ENCODE measurements at places on chromosomes 2 and 18. TPM values are rescaled to one million over a fixed set of nuclear protein-coding genes. Genes with fewer than 3 reads are reported as not detected.

DNA sequence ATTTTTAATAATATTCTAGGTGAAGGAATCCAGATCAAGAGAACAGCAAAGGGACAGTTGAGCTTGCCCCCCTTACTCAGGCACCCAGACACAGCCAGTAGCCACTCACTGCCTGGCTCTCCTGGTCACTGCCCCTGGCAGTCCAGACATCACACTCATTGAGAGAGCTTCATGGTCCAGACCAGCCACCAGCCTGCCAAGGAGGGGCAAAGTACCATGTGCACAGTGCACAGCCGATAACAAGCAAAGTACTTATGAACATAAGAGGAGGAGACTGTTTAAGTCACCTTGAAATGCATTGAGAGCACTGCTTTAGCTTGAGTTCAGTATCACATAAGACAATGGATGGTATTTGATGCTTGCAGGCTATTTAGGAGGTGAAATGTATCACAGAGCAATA, 21.6 kb upstream of the CYRIA start:
- peaks cover 19% of the 10 kb centered on the region for H3K4me1 ChIP-seq
- no peak for DNase-seq
- H3K27me3 ChIP-seq = no peaks in the 10 kb centered on the region
- no peak overlapping the region for H3K27ac ChIP-seq
- H3K36me3 ChIP-seq = no peaks in the 10 kb centered on the region
- no peak overlapping the region for H3K4me3 ChIP-seq

GRCh38 chr2:106358521-106358920, 109.7 kb downstream of the RGPD3 start:
- no peak overlapping the region for H3K4me3 ChIP-seq
- no peaks in the 10 kb centered on the region for H3K36me3 ChIP-seq
- DNase-seq = no peak
- no peak overlapping the region for H3K27ac ChIP-seq

DNA sequence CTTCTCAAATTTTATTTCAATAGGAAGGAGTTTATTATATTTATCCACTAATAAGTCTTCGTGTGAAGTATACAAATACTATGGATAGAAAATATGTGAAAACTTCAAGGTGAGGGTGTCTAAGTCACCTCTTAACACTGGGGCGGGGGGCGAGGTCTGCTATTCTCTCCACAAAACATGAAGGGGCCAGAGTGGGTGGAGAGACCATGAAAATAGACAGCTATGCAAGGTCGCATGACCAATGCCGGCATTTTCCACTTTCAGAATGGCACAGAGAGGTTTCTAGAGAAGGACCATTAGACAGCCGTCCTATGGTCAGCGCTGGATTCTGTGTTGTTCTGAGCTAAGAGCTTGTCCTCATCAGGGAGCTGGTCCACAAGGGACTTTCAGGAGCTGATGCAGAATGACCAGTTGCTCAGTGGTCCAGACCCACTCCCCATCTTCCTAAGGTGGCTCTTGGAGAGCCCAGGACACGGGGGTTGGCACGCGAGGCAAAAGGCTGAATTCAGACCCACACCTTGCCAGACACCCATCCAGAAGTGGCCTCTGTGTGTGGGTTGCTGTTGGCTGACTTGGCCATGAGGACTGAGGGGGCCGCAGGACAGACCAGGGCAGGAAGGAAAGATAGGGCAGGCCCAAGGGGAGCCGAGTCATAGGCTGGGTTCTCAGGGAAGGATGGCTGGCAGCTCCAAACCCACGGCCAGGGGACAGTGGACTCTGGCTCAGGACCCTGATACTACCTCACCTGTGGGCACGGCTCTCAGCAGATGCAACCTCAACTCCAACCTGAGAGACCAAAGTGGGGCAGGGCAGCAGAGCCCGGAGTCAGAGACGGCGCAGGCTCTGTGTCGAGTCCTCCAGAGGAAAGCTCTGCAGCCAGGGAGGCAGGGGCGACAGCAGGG, 69.8 kb downstream of the NDUFA10 start:
- no peak overlapping the region for H3K27ac ChIP-seq
- no peaks in the 10 kb centered on the region for H3K4me1 ChIP-seq
- DNase-seq = no peak

DNA sequence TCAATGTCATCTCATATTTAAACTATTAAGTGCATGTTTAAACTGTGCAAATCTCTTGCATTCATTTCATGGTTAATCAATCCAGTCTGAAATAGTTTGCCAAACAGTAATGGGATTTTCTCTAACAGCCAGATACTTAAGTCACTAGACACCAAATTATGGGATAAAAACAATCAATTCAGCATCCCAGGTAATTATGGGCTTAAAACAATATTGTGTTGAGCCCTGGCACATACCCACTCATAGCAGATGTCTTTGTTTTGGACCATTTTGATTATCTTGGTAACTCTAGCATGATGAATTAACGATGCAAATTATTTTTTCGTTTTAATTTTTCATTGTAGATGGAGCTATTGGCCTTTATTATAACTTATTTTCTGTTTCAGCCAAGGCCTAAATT, 118.5 kb upstream of the CD302 start:
- no peak overlapping the region for H3K27ac ChIP-seq
- no peaks in the 10 kb centered on the region for H3K27me3 ChIP-seq
- peaks cover 1% of the 10 kb centered on the region for H3K4me1 ChIP-seq
- H3K4me3 ChIP-seq = no peak overlapping the region
- no peak for DNase-seq

DNA sequence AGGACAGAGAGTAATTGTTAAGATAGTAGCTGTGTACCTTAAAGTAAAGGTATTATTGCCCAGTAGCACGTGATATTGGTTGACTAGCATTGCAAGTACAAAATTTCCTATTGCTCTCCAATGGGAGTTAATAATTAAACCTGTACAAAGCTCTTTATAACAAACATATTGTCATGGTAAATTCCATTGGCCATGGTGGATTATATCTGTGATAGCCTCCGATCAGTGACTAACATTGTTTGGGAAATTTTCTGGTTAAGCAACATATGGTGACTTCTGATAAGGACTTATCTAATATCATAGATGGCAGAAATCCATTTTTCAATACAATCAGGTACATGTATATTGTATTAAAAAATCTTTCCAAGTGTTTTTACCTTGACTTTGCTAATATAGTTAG, 360.8 kb downstream of the DCC start:
- no peak overlapping the region for H3K4me3 ChIP-seq
- H3K36me3 ChIP-seq = no peaks in the 10 kb centered on the region

DNA sequence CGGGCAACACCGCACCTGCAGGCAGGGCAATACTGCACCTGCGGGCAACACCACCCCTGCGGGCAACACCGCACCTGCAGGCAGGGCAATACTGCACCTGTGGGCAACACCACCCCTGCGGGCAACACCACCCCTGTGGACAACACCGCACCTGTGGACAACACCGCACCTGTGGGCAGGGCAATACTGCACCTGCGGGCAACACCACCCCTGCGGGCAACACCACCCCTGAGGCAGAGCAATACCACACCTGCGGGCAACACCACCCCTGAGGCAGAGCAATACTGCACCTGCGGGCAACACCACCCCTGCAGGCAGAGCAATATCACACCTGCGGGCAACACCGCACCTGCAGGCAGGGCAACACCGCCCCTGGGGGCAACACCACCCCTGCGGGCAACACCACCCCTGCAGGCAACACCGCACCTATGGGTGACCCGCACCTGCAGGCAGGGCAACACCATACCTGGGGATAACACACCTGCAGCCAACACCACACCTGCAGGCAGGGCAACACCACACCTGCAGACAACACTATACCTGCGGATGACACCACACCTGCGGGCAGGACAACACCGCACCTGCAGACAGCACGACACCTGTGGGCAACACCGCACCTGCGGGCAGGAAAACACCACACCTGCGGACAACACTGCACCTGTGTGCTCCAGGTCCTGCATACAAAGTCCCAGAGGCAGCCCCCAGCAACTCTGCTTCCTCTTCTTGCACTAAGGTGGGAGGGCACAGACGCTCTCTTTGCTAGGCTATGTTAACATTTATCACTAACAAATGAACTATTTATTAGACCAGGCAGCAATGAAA, 57.7 kb downstream of the EIPR1 start:
- no peaks in the 10 kb centered on the region for H3K27me3 ChIP-seq
- no peak overlapping the region for H3K4me3 ChIP-seq
- no peak overlapping the region for H3K27ac ChIP-seq

- H3K27me3 ChIP-seq = no peaks in the 10 kb centered on the region
- no peak for DNase-seq
- H3K36me3 ChIP-seq = no peaks in the 10 kb centered on the region
- H3K27ac ChIP-seq = no peak overlapping the region
These were observed 238.7 kb downstream of the ERBB4 start for GRCh38 chr2:212299943-212300342.

GALNT13 gene
- total RNA-seq = not detected

HOXD12 gene
- total RNA-seq = not detected

TLX2 gene
- total RNA-seq = not detected
